ENCODE measurements at places on chromosomes 1 and 21.

GRCh38 chr1:59032228-59032627 lies 248.4 kb upstream of the JUN start:
- DNase-seq = no peak

DNA sequence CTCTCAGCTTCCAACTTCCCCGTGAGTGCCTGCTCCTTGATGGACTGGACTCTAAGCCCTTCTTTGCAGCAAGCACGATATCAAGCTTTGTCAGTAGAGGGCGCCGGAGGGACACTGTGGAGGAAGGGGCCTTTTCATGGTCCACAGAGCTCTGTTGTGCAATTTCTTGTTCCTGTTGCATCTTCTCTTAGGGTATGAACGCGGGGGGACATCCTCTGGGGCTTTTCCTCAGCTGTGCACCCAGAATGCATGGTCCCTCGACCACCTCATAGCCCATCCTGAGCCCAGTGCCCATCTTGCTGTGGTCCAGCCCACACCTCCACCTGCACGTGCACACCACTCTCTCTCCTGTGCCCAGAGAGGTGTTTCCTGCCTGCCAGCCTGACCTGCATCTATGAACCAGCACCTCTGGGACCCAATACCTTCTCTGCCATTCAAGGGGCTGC lies 556.8 kb downstream of the PTPRU start:
- DNase-seq = peak; percentile 7

- DNase-seq = no peak
Observed at GRCh38 chr1:204224655-204225054, 10.9 kb upstream of the GOLT1A start.

DNA sequence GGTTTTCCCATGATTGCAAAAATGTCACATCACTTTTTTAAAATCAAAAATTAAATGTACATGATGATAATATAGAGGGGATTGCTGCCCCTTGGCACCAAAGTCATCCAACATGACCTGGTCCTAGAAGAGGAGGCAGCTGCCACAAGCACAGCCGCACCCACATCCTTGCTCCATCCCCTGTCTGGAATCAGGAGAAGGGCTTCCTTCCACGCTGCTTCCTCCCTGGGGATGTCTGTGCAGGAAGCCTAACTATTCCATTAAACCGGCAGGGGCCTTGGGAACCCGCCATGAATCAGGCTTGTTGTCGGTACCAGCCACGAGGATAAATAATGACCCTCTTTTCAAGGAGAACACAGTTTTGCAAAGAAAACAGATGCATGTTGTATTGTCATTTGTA lies 68.7 kb upstream of the AJAP1 start:
- DNase-seq = no peak

DNA sequence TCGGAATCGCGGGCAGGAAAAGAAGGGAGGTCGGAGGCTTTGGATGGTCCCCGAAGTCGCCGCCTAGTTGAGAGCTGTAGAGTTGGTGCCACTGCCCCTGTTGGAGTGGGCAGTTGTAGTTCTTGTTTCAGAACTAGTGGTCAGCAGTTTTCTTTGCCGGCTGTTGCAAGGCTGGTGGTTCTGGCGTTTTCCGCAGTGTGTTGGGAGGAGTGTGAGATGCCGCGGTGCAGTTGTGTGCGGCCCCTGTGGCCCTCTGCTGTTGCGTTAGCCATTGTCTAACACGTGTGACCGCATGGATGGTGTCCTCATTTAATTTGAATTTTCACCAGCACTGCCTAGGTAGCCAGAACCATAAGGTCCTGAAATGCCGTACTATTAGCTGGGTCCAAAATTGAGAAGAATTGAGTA lies 1.4 kb downstream of the ARF1 start:
- DNase-seq = no peak

- DNase-seq = no peak
Observed at GRCh38 chr1:10663678-10664035, 132.8 kb downstream of the CASZ1 start.

- DNase-seq = peak; percentile 44
Observed at GRCh38 chr1:38046884-38047602, 450 bp upstream of the POU3F1 start.

DNA sequence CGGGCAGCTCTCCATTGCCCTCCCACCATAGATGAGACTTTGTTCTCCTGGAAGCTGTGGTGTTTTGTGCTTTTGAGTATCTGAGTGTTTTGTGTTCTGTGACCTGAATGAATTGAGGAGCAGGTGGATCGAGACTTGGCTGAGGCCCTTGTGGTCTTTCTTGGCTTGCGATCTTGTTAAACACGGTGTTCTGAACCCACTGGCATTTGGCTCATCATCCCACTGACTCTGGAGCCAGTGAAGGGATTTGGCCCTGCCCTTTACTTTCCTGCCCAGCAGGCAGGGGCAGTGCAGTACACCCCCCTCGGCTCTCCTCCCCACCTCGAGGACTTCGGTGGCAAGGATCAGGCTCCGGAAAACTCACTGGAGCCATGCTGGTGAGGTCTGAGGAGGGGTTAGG lies 30.6 kb downstream of the PKNOX1 start:
- no peak for DNase-seq

GRCh38 chr1:185360714-185361113 lies 43.7 kb upstream of the IVNS1ABP start:
- no peak for DNase-seq

GRCh38 chr1:197081117-197081753 lies 14.2 kb upstream of the F13B start:
- no peak for DNase-seq

GRCh38 chr1:240652549-240652948 lies 40.6 kb upstream of the GREM2 start:
- DNase-seq = no peak

- DNase-seq = no peak
Observed at GRCh38 chr1:85611856-85612255, 31.3 kb downstream of the CCN1 start.

GRCh38 chr1:175354080-175354479 lies 161.5 kb upstream of the KIAA0040 start:
- no peak for DNase-seq

GRCh38 chr1:234997896-234998741 lies 130.5 kb downstream of the TOMM20 start:
- DNase-seq = no peak
